A549 (cell line): ENCODE measurements at places on chromosomes 2 and 18. TPM values are rescaled to one million over a fixed set of nuclear protein-coding genes. Genes with fewer than 3 reads are reported as not detected.
A peak's percentile ranks its signal among the peaks of the same experiment; 100 is the strongest.

GRCh38 chr2:147149575-147150240 lies 695.1 kb upstream of the ACVR2A start:
- DNase-seq, result no peak

DNA sequence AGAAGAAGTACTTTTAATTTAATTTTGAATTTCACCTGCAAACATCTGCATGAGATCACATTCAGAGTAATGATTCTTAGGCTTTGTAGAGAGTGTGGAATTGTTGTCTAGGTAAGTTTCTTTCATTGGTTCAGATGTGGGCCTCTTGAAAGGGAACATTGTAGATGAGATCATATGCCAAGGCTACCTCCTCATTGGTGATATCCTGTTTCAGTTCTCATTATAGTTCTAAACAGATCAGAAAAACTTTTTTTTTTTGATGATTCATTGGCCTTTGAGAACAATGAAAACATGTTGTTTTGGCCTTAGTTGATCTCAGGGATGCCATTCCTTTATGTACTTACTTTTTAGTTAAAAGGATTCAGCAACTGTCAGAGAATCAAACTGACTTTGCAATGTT lies 44.5 kb downstream of the EML6 start:
- DNase-seq, result no peak

- peak; percentile 29 for DNase-seq
Observed at GRCh38 chr2:85327160-85327821, 498 bp downstream of the TGOLN2 start.

MITD1 gene
- 36.3 to 38.4 TPM (median 37.1 TPM) in 3 replicates for polyA plus RNA-seq
